ENCODE measurements at places on chromosomes 7 and 10.

DNA sequence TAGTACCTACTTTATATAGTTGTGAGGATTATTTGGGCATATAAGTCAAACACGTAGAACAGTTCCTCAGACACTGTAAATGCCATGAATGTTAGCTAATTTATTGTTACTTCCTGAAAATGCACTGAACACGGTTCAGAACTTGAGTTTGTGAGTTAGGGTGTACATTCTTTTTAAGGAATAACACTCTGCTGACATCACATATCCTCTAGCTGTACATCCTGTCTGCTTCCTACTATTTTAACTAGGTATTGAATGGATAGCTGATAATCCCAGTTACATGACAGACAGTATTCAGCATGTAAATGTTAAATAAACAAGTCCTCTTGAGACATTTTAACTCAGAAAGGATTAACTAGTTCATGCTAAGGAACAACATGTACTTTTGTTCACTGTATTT is 16.0 kb downstream of the SAMD8 start:
- DNase-seq, result no peak

GRCh38 chr7:12596225-12596790 is 25.8 kb downstream of the SCIN start:
- no peak for DNase-seq

DNA sequence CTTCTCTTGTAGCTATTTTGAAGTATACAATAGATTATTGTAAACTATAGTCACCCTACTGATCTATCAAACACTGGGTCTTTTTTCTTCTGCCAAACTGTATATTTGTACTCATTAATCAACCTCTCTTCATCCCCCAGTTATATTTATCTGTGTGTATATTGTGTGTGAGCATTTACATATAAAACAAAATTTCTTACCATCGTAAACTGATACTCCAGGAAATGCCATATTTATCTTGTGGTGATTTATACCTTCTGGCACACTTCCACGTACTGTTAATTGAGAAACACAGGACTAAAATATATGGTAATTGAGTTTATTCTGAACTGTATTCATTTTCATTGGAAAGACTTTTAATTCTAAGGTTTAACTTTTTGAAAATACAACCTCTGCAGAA is 18.9 kb downstream of the ANLN start:
- no peak for DNase-seq

DNA sequence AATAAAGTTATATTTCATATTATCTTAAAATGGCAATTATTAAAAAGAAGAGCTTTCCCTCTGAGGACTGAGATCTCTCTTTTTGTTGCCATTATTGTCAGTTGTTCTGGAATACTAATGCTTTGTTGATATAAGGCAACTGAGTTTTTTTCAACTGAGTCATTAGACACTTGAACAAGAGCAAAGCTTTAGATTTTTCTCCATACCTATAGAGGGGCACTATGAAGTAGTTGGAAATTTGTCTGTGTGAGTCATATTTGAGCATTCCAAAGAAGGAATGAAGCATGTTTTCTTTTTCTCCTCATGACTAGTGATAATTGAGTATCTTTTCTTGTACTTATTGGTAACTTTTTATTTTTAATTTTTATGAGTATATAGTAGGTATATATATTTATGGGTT is 24.5 kb downstream of the RPA3 start:
- no peak for DNase-seq

DNA sequence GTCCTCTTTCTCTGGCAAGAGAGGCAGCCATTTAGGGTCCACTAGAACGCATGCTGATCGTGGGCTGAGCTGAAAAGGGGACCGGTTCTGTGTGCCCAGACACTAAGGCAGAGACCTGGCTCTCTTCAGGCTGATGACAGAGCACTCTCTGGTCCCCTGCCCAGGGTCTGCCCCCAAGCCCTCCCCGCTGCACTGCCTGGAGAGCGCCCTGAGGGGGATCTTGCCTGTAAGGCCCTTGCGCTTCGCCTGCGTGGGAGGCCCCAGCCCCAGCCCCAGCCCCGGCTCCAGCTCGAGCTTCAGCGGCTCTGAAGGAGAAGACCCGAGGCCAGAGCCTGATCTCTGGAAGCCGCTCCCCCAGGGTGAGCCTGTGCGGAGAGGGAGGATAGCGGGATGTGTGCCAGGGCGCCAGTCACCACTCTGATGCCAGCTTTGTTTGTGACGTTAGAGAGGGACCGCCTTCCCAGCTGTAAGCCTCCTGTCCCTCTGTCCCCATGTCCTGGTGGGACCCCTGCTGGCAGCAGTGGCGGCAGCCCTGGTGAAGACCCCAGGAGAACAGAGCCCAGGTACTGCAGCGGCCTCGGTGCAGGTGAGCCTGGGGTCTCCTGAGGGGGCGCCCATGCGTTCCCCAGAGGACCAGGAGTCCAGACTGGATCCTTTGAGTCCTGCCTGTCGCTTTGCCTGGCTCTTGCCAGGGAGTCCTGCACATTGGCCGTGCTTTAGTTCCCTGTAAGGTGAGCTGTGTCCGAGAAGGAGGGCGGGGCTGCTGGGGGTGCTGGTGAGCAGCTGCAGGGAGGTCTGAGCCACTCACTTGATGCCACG is 43.2 kb downstream of the ZNF467 start:
- no peak for DNase-seq

DNA sequence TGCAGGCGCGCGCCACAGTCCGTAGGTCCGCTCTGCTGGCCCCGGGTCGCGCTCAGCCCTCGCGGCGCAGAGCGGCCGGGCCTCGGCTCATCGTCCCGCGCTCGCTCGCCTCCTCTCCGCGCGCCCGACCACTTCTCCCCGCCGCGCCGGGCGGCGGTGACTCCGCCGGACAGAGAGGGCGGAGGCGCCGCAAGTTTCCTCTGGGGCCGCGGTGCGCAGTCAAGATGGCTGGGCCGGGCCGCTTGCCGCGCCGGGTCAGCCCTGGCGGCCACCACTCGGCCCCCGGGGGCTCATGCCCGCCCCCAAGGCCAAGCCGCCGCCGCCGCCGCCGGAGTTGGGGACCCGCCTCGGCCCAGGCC is 441 bp downstream of the FZD8 start:
- DNase-seq, result no peak

DNA sequence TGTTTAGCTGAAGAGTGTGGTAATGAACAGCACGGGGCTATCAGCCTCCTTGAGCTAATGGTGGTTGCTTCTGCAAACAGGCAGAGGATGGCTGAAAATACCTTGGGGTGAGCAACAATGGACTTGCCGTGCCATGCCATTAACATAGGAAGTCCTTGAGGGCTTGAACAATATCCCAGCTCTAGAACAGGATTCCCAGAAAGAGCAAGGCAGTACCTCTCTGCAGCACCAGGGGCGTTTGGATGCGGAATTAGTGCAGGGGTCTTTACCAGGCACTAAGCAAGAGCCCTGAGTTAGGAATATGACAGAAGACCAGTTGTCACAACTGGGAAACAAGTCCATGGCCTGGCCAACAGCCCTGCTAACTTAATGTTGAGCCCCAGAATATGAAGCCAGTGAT is 143.2 kb upstream of the COBL start:
- no peak for DNase-seq

DNA sequence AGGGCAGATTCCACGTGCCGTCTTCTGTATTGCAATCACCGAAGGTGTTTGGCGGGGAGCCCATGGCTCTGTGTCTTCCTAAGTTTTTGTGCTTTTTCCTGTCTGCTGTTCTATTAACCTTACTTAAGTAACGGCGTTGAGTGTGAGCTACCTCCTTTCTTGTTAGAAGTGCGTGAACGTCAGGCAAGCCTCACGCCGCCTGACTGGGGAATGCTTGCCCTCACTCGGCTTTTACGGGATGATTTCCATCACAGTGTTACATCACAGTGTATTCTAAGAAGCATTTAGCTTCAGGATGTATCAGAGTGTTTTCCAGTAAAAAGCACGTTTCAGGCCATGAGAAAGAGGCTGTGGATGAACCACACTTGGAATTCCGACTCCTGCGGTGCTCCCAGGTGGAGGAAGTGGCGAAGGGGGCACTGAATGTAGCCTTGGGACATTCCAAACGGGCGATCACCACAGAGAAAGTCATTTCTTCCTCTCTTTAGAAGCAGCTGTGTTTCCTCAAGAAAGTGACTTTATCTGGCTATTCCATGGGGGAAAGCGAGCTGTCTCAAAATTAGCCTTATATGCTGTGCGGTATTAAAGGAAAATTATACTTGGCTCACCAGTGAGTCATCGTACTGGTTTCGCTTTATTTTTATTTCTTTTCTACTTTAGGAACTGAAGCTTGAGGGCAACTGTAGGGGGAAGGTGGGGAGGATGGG is 290.7 kb downstream of the KLF6 start:
- DNase-seq, result no peak

GRCh38 chr10:24206334-24206733 is 2.6 kb upstream of the KIAA1217 start:
- no peak for DNase-seq
